ENCODE measurements at places on chromosomes 2 and 18.

- DNase-seq, result peak; percentile 30
These were observed 1.5 kb upstream of the BCL2L11 start for GRCh38 chr2:111118981-111119821.

- no peak for DNase-seq
These were observed 64.9 kb downstream of the AFF3 start for GRCh38 chr2:100077456-100077855.

GRCh38 chr2:12347066-12347493 is 369.7 kb upstream of the TRIB2 start:
- DNase-seq, result no peak

DNA sequence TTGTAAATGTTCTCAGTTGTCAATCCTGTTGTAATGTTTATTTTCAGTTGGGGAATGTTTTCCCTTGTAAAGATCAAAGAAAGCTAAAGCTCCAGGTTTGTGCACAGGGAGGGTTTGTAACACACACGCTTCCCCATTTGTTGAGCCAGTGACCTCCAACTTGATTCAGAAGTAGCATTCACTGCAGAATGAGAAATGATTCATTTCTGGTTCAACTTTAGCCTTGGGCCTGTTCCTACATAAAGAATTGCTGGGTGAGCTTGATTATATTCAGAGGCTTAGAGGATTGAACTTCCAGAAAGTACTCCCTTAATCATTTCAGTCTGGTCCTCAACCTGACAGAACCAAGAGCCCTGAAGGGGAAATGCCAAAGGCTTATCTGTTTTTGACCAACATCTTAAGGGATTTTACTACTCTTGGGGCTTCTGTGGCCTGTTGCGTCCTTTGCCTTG is 70.6 kb upstream of the CAVIN2 start:
- no peak for DNase-seq

GRCh38 chr2:41622301-41622700 is 425.5 kb upstream of the PKDCC start:
- DNase-seq, result no peak

GRCh38 chr2:48449073-48449840 is 80.7 kb upstream of the STON1 start:
- no peak for DNase-seq

GRCh38 chr2:232338759-232339106 is 39.8 kb upstream of the ALPP start:
- DNase-seq, result no peak

- no peak for DNase-seq
These were observed 290.4 kb downstream of the RNF144A start for GRCh38 chr2:7207631-7208030.

GRCh38 chr2:217803653-217803960 is 199.2 kb downstream of the TNS1 start:
- DNase-seq, result no peak

DNA sequence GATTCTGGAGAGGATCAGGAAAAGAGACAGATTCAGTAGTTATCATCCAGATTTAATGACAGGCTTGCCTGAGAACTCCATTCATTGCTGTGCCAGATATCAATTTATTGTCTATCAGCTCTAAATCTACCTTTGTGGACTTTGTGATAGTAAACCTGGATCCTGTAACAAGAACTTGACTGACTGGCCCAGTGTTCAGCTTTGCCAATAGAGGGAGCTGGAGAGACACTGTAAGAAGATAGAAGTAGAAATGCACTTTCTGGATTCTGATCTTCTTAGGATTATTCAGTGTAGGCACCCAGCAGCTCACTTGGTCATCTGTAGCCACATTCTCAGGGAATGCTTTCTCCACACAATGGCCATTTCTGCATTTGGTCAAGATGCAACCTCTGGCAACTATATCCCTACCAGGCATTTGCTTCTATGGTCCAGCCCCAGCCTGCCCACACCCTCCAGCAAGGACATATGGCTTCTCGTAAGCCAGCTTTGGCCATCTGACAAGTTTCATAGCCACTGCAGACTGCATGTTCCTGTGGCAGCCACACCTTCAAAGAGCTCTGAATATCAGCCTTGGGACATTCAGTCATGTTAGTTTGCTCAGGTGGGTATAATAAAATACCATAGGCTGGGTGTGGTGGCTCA is 6.1 kb upstream of the SERPINB8 start:
- DNase-seq, result peak; percentile 49

DNA sequence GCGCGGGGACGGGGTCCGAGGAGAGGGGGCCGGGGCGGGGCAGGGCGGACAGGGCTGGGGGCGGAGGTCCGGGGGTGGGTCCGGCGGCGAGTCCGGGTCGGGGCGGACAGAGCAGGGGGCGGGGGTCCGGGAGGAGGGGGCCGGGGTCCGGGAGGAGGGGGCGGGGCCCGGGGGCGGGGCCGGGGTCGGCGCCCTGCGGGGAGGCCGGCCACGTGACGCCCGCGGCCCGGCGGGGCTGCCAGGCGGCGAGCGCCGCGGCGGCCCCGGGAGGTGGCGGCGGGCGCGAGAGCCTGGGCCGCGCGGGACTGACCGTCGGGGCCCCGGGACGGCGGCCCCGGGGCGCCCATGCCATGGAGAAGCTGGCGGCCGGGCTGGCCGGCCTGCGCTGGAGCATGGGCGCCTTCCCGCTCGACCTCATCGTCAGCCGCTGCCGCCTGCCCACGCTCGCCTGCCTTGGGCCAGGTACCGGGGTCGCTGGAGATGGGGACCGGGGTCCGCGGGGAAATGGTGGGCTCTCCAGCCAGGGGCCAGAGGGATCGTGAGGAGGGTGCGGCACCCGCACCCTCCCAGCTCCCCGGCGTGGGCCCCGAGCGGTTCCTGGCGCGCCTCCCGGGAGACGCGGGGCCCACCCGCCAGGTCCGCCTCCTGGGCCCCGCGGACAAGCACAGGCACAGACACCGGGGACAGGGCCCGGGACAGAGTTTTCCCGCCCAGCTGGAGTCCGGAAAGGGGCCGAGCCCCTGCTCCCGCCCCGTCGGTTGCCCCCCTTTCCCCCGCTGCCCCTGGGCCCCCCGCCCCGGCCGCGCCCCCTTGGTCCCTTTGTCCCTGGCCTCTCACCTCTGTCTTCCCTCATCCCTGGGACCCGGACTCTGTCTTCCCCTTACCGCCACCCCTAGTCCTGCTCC is at the start of gene GAREM2:
Gene GAREM2, plus strand, starts transcription at position 218 of the 905 bp plus-strand sequence. Its CDS starts 133 bp downstream, at position 351.
- no peak for DNase-seq

DNA sequence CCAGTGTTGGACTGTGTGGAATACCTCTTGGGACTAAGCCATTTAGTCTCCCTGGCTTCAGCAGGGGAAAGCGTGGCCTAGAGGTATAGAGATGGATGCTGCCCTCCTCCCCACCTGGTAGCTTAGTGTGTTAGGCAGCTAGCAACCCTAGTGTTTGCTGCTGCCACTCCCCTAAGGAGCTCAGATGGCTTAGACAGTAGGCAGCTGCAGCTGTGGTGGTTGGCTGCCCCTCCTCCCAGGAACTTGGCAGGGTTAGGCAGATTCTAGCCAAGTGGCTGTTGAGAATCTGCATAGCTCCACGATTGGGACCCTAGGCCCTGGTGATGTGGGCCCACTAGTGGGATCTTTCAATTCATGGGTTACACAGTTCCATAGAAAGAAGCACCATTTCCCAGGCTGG is 550.4 kb upstream of the CHAC2 start:
- DNase-seq, result no peak

DNA sequence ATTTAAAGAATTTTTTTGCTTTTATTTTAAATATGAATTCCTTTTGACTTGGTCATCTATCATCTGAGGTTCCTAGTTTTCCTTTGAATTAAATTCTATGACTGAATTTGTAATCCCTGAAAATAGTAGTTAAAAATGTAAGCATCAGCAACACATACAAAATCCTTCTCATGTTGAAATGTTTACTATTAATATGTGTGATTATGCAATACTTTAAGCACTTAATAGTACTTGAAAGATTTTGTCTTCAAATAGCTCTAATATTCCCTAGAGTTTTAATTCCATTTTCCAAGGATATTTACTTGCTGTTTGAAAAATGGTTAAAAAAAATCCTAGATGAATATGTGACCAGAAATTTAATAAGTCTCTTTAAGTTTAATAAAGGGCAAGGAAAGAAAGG is 26.6 kb upstream of the SPATS2L start:
- DNase-seq, result no peak

DNA sequence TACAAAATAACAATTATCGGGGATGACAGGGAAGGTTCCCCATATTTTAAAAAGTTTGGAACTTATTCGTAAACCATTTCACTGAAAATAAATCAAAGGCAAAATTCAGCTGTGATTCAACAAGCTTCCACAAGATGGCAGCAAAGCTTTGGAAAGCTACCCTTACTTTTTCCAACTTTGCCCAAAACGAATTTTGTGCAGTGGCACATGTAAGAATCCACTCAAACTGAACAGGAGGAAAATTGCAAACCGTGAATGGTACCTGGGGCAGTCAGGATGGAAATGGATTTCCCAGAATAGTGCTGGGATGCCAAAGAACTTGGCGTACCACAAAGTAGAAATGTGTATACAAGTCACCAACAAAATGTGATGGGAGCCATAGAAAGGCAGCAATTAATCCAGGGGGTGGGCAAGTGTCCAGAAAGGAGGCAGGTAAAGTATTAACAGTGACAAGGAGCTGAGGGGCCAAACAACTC is 10.7 kb downstream of the RPL31 start:
- DNase-seq, result no peak

- no peak for DNase-seq
These were observed 297.4 kb upstream of the GCFC2 start for GRCh38 chr2:76008001-76008702.

- DNase-seq, result no peak
These were observed 87.3 kb upstream of the PPP1CB start for GRCh38 chr2:28664120-28664842.
